ENCODE measurements at places on chromosomes 6 and 20.

GRCh38 chr20:25340380-25340779 lies 50.3 kb downstream of the ABHD12 start:
- no peak for DNase-seq

DNA sequence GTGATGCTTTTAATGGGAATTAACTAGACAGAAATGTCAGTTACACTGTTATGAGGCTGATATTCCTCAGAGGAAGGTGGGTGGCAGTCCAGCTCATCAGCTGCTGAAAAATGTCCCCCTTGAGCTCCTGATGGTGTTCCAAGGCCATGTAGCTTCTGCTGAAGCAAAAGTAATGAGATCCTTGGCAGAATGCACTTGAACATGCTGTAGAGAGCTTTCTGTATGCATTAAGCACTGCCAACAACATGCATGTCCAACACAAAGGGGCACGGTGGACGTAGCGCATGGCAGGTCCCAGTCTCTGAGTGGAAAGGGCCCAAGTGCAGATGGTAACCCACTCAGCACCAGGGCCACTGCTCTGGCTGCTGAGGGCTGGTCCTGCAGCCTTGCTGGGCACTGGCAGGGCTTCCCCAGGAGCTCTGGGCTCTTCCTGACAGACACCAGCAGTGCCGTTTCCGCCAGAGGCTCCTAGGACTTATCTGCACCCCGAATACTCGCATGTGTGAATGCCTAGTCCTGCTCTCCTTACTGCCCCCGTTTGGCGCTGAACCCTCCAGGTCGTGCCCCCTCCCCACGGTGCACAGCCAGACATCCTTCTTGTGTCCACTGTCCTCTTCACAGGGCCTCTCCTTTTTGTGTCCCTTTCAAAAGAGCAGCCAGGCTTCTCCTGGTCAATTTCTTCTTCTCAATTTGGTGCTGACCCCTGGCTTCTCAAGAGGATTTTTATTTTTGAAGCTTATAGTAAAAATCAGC lies 18.6 kb upstream of the SYNDIG1 start:
- no peak for DNase-seq

- DNase-seq: no peak
Measured at GRCh38 chr6:43674291-43674690, 13.3 kb downstream of the MRPS18A start.

- DNase-seq: no peak
Measured at GRCh38 chr6:33746651-33747100, at the start of gene IP6K3. Gene IP6K3, minus strand, starts transcription at chr6:33746905. Its CDS starts 11,429 bp downstream, at chr6:33735476.

- no peak for DNase-seq
Measured at GRCh38 chr6:137122612-137123011, 50.8 kb downstream of the IL22RA2 start.

GRCh38 chr6:163311830-163312229 lies 102.7 kb upstream of the QKI start:
- DNase-seq: no peak

DNA sequence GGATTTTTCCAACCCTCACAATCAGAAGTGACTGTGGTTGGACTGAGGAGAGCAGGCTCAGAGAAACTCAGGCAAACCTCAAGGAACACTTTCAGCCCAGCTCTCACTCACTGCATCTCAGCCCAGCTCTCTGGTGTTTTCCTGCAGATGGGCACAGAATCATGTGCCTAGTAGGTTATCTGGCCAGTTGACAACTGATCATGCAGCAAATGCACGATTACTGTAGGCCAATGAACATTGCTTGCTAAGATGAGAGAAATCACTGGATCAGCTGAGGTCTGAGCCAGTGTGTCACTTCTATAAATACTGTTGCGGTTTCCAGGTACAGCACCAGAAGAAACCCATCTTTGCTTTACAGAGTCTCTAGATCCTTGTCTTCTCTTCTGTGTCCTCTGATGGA lies 540.5 kb downstream of the CD83 start:
- no peak for DNase-seq

DNA sequence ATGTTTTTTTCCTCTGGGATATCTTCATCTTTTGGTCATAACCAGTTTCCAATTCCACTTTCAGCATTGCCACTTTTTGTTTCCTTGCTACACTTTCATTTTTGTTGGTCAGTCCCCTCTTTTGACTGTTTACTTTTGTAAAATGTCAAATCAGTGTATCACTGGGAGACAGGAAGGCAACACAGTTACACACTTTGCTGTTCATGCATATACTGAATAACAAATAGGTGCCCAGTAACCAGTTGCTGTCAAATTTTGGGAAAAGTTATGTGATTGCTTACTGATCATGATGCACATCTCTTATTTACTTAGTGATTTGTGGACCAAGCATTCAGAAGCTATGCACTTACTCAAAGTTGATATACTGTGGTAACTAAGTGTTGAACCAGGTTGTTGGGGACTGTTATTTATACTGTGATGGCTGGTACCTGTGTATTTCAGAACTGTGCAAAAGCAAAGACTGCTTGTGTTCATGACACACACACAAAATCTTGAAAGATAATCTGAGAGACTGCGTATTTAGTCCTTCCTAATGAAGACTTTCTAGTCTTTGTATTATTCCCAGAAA lies 41.0 kb downstream of the ZNF292 start:
- DNase-seq: no peak

GRCh38 chr20:1816384-1817381 lies 78.5 kb upstream of the SIRPA start:
- DNase-seq: no peak

- DNase-seq: no peak
Measured at GRCh38 chr20:41308726-41309413, 8.7 kb downstream of the ZHX3 start.

DNA sequence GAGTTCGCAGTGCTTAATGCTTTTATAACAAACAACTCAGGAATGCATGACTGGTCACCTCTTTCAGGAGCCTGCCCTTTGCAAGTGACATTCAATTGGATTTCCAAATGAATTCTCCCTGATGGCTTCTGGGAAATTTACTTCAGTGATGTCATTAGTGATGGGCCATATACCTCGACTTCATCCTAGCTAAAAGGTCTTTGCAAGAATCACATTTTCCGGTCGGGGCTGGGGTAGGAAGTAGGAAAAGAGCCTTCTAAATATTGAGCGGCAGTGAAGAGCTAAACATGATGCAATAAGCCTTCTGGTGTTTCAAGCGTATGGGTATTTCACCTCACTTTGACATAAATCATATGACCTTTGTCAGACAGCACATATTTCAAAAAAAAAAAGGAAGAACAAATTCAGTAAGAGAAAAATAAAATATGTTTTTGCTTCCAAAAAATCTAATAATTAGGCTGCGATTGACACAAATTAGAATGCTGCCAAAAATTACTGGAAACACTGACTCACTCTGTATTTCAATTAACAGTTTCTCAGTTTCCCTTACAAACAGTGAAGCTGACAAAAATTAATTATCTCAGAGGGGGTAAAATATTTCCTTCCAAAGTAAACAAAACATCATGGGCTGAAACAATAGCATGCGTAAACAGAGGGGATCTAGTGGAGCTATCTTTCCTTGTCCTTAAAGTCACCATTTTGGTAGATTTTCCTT lies 39.8 kb downstream of the ADTRP start:
- DNase-seq: no peak

DNA sequence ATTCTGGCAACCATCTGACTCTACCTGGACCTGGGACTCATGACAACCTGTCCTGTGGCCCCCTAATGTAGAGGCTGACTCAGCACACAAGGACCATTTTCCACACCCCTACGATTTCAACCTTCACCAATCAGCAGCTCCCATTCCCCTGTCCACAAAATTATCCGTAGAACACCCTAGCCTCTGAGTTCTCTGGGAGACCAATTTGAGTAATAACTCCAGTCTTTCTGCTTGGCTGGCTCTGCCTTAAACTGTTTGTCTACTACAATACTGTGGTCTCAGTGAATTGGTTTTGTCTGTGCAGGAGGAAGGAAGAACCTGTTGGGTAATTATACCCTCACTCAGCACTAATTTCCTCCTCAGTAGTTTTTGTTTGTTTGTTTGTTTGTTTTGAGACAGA lies 99.3 kb upstream of the MRPS10 start:
- no peak for DNase-seq

- no peak for DNase-seq
Measured at GRCh38 chr20:36573798-36574365, 485 bp downstream of the TGIF2 start.

- DNase-seq: no peak
Measured at GRCh38 chr6:158561321-158561884, 1.5 kb downstream of the TMEM181 start.

GRCh38 chr6:11235062-11235461 lies 2.6 kb upstream of the NEDD9 start:
- no peak for DNase-seq

GRCh38 chr6:31528307-31528777 lies 420 bp upstream of the MCCD1 start:
- no peak for DNase-seq

DNA sequence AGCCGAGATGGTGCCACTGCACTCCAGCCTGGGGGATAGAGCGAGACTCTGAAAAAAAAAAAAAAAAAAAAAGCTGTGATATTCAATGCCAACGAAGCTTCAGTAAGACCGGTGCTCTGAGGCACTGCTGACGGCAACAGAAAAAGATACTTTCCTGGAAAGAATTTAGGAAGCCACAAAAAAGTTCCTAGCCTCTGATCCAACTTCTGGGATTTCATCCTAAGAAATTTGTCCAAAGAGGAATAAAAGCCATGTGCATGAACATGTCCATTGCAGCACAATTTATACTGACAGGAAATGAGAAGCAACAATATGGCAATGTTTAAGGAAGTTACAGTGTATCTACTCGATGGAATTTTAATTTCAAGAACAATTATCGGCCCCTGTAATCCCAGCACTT lies 24.5 kb upstream of the CARMIL1 start:
- DNase-seq: no peak

DNA sequence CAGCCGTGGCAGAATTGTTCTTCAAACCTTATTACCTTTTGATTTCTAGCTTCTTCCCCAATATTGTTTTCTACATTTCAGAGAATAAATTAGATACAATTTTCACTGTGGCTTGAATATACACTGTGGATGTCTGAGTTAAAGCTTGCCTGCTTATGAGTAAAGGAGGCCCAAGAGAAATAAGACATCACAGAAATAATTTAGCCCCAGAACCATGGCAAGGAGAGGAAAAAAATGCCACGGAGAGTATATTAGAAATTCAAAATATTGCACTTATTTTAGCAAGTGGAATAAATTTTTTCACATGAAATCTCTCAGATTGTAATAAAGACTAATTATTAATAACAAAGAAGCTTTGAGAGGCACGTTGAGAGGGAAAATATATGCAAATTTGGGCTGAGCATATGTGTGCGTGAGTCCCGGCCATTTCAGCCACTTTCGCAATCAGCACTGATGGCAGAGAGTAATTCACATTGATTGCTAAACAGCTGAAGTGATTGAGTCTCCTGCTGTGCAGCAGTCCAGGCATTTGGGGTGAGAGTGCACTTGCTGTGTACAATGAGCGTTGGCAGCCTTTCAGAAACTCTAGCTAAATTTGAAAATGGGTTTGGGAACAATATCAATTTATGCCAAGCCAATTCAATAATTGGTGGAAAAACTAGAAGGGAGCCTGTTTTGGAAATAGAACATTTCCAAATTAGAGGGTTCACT lies 596.0 kb downstream of the EPM2A start:
- DNase-seq: no peak

DNA sequence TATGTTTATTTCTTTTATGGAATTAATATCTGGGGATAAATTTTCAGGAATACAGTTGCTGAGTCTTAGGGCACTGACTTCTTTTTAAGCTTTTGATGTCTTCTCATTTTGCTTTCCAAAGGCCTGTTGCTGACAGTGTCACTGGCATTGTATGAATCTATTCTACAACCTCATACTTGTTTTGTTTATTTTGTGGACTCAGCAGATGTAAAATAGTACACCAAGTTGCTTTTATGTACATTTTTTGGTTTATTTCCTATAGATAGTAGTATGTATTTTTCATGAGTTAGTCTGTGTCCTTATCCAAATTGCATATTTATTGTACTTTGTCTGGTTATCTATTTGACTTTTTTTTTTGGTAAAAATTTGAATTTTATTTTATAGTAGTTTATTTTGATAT lies 35.0 kb downstream of the FAM162B start:
- no peak for DNase-seq

DNA sequence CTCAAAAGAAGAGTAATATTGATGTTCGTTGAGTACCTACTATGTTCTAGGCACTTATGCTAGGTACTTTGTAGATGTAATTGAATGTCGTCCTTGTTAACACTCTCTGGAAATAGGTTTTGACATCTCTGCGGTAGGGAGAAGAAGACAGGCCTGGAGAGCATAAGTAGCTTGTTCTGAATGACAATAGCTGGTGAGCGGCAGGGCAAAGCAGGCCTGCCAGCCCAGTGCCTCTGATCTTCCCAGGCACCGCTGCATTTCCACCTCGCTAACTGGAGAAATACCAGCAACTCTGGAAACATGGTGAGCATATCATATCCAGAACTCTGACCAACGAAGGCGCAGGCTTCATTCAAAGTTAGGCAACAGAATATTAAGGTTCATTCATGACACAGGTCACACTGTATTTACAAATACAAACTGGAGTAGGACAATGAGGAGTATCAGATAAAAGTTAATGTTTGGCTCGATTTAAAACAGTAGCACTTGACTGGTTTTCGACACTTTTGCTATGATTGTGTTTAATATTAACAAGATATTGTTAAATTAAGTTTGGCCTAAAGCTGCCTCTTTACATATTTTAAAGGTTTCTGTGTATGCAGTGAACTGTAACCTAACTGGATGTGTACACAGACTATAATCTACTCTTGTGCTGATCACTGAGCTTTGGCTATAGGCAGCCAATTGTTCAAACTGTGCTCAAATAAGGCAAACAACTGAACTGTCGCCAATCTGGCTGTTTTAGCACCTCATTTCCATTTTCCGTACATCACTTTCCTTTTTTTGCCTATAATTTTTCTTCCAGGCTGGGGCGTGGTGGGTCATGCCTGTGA lies 54.1 kb downstream of the PPP1R3G start:
- no peak for DNase-seq

GRCh38 chr6:160112628-160113299 lies 8.9 kb upstream of the SLC22A1 start:
- DNase-seq: no peak

DNA sequence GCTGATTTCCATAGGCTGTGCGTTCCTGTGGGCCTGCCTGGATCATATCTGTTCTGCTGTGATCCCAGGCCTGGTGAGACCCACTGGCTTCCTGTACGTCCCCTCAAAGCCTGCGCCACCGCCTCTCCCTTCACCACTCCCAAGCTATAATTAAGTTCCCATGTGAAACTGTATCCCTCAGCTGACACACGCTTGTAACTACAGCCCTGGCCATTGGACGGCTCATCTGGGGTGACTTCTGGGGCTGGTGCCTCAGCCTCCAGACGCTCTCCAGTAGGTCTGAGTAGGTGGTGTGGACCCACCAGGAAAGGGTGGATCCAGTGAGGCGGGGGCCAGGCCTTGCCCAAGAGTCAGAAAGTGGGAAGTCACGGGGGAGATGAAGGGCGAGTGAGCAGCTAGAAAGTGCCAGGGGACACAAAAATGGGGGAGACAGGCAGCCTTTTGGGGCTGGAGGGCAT lies 21.0 kb downstream of the PPARD start:
- no peak for DNase-seq
